NCI-H2081 (cell line): ENCODE measurements at places on chromosomes 7 and 10.

- no peak for DNase-seq
Measured at GRCh38 chr7:92425311-92425947, 21.9 kb upstream of the GATAD1 start.

GRCh38 chr7:98456866-98457265 lies 56.0 kb upstream of the BAIAP2L1 start:
- DNase-seq = no peak

DNA sequence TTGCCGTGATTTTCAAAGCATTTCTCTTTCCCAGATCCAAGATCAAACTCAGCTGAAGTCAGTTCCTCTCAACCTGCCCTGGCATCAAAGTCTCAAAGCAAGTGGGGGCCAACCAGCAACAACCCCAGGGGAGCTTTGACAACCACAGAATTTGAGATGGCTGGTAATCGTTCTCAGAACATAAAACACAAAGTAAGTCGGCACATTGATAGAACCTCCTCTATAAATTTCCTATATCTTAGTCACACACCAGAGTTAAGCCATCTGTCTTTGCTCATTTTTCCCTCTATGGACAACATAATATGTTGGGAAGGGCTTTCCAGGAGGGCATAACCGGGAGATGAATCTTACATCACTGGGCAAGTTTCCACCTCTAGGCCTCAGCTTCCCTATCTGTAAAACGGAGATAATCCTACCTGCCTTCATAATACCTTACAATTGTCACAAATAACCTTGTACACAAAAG lies 1.2 kb upstream of the DNAJC9 start:
- DNase-seq = no peak

GRCh38 chr10:117442521-117442920 lies 67.3 kb upstream of the PDZD8 start:
- no peak for DNase-seq

DNA sequence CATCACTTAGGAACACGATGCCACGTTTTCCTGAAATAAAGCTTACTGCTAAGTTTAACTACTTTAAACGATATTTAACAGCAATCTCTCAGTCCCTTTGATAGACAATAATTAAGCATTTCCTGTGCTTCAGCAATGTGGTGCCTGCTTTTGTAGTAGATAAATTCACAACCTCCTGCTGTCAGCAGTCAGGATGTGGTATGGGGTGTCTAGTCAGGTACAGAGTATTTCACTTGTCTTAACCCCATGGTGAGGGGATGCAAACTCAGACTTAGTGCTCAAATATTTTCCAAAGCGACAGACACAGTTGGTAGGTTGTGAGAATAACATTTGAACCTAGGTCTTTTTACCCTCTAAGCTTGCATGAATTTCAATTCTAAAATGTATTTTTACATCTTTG lies 526.2 kb upstream of the PFKP start:
- DNase-seq = peak; percentile 9
